ENCODE measurements at places on chromosomes 7 and 10. TPM values are rescaled to one million over a fixed set of nuclear protein-coding genes. Genes with fewer than 3 reads are reported as not detected.
A peak's percentile ranks its signal among the peaks of the same experiment; 100 is the strongest.

Gene PNLIP
- not detected for total RNA-seq

Gene CRHR2
- total RNA-seq, result not detected

DNA sequence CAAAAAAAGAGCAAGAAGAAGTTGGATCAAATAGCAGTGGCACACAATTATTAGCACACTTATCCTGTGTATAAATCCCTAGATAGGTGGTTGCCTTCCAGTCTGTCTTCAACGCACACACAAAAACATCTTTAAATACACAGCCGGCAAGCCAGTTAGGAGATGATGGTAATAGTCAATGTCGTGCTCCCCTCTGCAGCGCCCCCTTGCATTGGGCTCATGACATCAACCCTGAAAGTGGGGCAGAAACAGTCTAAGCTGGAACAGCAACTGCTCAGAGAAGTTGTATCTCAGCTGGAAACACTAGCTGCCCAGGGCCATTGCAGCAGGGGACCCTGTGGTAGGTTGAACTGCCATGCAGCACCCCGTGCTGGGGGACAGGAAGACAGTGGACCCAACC is 179.5 kb upstream of the YAE1 start:
- DNase-seq, result no peak

- no peak for DNase-seq
Observed at GRCh38 chr7:118629898-118630438, 405.5 kb downstream of the ANKRD7 start.

- DNase-seq, result peak; percentile 77
Observed at GRCh38 chr10:79380125-79380945, 33.1 kb downstream of the PPIF start.

- DNase-seq, result peak; percentile 61
Observed at GRCh38 chr10:23005150-23005549, 77.3 kb downstream of the ARMC3 start.

GRCh38 chr10:34641913-34642558 is 173.1 kb downstream of the PARD3 start:
- no peak for DNase-seq

DNA sequence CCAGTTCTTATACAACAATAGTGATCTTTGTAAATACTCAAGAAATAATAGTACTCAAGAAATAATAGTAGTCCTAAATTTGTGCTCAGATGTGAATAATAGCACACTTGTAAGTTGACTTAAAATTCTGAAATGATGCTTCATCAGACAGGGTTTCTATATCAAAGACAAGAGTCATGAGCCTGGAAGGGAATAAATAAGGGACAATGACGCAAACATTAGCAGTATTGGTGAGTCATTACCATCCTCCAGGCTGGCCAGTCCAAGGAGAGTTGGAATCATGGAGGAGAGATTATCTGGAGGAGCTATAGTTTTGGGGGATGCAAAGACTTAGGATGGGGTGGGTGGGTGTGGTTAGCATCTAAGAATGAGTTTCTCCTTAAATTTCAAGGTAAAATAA is 6.1 kb upstream of the SH3PXD2A start:
- DNase-seq, result peak; percentile 71

GRCh38 chr7:152664636-152665035 is 11.3 kb downstream of the XRCC2 start:
- DNase-seq, result no peak

DNA sequence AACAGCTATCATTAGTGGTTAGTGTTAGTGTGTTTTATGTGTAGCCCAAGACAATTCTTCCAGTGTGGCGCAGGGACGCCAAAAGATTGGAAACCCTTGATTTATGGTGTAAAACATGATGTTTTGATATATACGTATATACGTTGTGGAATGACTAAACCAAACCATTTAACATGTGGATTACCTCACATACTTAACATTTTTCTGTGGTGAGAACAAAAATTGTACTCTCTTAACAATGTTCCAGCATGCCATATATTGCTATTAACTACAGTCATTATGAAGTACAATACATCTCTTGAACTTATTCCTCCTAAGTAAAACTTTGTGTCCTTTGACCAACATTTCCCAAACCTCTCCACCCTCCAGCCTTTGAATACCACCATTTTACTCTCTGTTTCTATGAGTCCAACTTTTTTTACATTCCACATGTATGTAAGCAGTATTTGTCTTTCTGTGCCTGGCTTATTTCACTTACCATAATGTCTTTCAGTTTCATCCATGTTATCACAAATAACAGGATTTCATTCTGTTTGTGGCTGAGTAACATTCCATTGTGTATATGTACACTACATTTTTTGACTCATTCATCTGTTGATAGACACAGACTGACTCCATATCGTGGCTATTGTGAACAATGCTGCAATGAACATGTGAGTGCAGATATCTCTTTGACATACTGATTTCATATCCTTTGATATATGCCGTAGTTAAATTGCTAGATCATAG is 42.2 kb upstream of the MAGI2 start:
- peak; percentile 49 for DNase-seq

GRCh38 chr10:126058104-126058503 is 161.7 kb downstream of the FANK1 start:
- no peak for DNase-seq

DNA sequence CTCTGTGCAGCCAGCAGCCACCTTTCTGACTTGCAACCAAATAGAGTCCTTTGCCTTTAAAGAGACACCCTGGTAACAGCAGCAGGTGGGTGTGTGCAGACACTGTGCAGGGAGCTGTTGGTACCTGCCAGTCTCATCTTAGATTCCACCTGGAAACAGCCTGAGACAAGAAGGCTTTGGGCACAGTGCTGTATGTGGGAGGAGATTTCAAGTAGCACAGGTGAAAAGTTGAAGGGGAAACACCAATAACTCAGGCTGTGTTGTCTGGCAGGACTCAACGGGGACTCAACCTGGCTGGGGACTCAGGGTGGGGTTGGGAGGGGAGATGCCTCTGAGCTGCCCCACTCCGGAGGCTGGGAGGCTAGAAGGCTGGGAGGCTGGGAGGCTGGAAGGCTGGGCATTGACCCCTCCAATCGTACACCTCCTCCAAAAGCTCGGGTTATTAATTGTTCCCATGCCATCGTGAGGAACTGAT is 6.7 kb downstream of the CPXM2 start:
- DNase-seq, result no peak

DNA sequence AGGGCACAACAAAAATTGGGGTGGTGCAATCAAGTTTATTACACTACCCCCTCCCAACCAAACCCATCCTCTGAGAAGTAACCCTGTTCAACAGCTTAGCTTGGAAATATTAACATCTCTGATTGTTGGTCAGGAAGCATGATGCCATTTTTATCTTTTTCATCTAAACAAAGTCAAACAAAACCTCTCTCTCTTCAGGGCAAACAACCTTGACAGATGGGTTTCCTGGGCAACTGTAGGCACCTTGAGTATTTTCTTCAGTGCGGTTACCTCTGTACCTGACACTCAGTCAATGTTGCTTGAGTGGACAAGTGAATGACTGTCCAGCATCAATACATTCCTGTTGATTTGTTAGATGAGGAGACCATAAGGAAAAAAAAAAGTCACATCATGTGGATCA is 183.6 kb downstream of the NRP1 start:
- DNase-seq, result peak; percentile 92

DNA sequence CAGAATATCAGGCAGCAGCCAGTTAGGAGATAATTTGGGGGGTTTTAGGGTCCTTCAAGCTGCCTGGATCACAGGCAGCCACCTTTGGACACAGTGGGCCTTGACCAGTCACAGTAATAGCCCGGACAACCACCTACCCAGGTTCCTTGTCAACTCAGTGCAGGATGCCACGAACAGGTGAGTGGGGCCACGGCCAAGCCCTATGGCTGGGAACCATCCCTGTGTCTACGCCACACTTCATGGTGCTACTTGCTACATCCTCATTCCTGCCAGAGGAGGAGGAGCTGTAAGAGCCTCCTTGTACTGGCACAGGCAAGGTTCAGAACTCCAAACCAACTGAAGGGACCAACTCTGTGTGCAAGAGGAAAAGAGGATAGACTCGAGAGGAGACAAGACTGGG is 19.9 kb downstream of the ITPRIP start:
- DNase-seq, result no peak

DNA sequence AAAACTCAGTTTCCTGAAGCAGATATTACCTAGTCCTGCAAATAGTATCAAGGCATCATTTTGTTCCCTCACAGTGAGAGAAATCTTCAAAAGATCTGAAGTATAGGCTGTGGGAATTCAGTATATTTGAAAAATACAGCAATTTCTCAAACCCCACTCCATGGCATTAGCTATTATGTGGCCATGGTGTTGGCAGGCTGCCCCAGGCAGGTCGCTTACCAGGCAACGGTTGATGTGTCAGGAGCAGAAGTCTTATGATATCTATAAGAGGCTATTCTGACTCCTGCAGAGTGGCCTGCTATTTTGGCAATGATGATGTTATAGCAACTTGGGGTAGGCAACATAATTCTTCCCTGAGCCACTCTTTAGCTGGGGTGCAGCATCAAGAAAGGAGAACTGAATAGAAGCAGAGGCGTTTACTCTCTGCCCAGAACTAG is 187.9 kb downstream of the PLXDC2 start:
- DNase-seq, result no peak

DNA sequence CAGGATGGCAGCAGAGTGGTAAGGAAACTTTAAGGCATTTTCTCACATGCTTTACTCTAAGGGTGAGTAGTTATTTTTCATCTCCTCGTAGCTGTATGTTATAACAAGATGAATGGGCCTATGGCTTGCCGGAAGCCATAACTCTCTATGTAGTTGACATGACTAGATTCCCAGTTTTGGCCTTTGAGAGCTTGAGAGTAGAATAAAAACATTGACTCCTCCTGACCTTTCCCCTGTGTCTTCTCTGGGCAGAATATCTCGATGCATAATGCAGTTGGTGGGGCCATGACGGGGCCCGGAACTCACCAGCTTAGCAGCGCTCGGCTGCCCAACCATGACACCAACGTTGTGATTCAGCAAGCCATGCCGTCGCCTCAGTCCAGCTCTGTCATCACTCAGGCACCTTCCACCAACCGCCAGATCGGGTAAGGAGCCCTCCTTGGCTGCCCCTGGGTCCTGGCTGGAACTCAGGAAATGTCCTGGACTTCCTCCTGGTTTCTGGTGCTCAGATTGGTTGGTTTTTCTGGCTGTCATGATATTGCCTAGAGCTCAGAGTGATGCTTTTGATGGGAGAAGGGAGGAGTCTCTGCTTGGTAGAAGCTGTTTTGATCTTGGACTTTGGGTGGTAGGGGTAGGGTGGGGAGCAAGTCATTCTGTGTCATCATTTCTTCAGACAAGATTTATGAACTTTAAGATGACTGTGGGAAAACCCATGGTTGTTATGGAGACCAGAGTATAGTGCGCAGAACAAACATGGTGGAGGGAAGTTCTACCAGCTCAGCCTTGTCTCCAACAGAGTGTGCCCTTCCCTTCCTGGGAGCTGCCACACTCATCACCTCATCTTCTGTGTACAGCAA is 158.0 kb downstream of the CREB5 start:
- no peak for DNase-seq

- peak; percentile 52 for DNase-seq
Observed at GRCh38 chr10:60385399-60385738, 4.3 kb downstream of the ANK3 start.

DNA sequence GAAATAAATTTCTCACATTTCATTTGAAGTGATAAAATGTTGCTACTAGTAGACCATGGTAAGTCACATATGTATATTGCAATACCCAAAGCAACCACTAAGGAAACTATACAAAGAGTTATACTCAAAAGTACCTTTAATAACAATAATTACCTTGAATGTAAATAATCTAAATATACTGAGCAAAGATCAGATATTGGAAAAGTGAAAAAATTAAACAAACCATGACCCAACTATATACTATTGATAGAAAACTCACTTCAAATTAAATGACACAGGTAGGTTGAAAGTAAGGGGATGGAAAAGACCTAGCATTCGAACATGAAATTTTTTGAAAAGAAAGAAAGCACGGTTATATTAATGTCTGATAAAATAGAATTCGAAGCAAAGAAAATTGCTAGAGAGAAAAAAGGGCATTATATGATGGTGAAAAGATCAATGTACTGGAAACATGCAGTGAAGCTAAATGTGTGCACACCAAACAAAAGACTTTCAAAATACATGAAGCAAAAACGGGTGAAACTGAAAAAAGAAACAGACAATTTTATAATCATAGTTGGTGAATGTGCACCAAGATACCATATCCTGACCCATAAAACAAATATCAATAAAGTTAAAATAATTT is 29.1 kb downstream of the TFPI2 start:
- peak; percentile 13 for DNase-seq

DNA sequence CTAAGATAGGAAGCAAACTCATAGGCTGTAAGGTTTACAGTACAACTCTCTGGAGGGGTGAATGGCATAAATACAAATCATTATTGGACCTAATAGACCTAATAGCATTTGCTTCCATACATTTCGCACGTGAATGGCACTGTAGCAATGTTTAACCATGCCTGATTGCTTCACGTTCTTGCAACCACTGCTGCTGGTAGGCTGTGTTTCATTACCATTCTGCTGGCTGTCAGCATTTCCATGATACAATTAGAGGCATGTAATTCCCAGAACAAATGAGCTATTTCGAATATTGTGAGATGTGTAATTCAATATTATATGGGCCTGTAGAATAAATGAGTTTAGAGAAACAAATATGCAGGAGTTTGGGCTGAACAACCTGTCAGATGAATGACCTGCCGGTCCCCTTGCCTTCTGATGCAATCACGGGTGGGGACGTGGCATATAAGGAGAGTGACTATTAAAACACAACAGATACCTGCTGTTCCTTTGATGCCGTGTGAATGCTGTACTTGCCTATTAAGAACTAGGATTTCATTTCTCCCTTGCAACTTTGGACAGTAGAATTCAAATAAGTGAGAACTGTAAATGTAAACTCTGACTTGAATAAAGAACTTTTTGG is 393.4 kb downstream of the ACTR3B start:
- no peak for DNase-seq

GRCh38 chr7:139808846-139809442 is 20.1 kb upstream of the TBXAS1 start:
- DNase-seq, result no peak

GRCh38 chr7:36686499-36686898 is 37.8 kb downstream of the AOAH start:
- DNase-seq, result peak; percentile 62

- no peak for DNase-seq
Observed at GRCh38 chr7:40870108-40870507, 735.3 kb downstream of the SUGCT start.

All from PC-3 (cell line).